Stomach (tissue), 19 donors: ENCODE measurements at places on chromosomes 1 and 21. TPM values are rescaled to one million over a fixed set of nuclear protein-coding genes. Genes with fewer than 3 reads are reported as not detected.

The SPRR1A gene
- not detected for polyA plus RNA-seq

The AXDND1 gene
- polyA plus RNA-seq = 8.1 TPM

The KLF17 gene
- not detected for polyA plus RNA-seq

The WNT9A gene
- 1.1 TPM for polyA plus RNA-seq

The SLC9C2 gene
- not detected for polyA plus RNA-seq

DNA sequence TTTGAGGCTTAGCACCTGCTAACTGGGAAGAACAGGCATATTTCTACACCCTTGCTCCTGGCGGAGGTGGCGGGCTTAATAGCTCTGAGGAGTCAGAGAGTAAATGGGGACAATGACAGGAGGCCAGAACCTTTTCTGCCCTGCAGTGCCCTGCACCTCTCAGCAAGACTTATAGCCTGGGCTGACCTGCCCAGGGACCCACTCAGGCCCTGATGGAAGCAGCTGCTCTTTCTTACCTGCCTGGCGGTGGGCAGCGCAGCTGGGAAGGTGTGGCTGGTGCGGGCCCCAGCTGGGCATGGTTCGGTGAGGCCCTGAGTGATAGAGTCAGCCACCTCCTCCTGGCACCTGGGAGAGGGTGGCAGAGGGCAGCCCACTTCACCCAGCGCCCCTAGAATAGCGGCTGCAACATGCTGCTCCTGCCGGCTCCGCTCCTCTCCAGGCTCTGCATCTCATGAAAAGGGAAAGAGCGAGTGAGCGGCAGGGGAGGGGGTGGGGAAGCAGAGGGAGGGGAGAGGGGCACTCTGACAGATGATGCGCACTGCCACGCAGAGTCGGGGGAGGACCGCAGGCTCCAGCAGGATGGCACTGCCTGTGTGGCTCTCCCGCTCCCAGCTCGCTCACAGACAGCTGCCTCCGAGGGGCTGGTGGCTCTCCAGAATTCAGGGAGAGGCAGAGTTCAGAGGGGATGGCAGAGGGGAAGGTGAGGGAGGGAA lies at the start of gene RGS8:
Gene RGS8, minus strand, starts transcription at position 472 of the 713 bp plus-strand sequence. CDS start 14,938 bp downstream, outside the sequence.
- no peak for DNase-seq

GRCh38 chr1:215287362-215287761 lies 204.8 kb downstream of the KCNK2 start:
- DNase-seq = no peak

GRCh38 chr1:245645894-245646293 lies 491.1 kb downstream of the KIF26B start:
- no peak for DNase-seq

GRCh38 chr1:241171991-241172390 lies 185.0 kb downstream of the RGS7 start:
- peak; percentile 14 for DNase-seq

- DNase-seq = peak; percentile 91
Observed at GRCh38 chr1:1430114-1430982, 5.1 kb upstream of the VWA1 start.

DNA sequence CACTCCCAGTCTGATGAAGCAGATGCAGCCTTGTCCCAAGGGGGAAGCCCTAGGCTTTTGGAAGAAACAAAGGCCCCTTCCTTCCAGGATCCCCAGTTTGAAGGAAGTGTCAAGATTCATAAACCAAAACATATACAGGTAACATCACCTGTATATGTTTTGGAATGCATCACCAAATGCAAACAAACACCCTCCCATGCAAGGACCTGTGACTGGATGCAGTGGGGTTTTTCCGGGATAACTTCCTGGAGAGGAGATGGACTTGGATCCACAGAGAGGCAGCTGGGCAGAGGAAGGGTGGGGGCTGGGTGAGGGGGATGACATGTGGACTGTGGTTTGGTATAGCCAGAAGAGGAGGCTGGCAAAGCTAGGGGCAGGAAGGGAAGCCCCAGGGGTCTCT lies 1.5 kb upstream of the PLA2G2F start:
- no peak for DNase-seq

DNA sequence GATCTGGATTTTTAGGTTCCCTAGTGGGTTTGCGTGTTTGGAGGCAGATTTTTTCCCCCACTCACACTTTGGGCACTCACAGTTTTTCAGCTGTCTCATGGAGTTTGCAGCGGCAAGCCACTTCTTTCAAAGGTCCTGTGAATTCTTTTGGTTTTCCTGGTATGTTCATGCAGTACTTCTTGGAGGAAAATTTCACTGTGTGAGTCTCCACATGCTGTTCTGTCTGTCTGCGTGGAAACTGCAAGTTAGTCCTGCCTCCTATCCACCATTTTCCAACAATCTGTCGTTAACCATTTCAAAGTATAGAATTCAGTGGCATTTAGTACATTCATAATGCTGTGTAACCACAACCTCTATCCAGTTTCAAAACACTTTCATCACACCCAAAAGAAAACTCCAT lies 793 bp upstream of the FMO1 start:
- DNase-seq = no peak

DNA sequence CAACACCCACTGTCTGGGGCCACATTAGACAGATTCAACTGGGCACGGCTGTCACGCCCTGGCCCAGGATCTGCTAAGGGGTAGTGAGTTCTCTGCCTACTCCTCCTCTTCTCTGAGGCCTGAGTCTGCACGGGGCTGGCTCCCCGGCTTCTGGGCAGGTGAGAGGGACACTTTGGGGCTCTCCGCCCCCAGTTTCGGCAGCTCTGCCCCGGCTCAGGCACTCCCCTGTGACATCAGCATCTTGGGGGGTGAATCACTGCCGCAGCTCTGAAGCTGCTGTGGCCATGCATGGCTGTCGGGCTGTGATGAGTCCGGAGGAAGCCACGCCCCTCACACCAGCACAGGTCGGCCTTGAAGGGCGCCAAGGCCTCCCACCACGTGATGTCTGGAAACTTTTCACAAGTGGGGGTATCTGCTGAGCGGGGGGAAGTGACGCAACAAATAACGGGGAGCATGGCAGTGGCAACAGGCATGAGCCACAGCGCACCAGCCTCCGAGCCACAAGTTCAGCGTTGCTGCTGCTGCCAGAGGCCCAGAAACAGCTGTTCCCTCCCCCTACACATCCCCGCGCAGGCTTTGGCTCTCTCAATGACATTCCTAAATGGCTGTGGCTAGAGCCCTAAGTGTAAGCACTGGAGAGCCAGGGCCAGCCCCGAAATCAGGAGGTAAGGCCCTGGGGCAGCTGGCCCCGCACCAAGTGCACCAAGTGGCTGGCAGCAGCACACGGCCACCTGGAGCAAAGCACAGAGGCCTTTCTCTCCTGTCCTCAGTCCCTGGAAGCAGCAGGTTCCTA lies 26.3 kb downstream of the ZBTB17 start:
- peak; percentile 90 for DNase-seq

DNA sequence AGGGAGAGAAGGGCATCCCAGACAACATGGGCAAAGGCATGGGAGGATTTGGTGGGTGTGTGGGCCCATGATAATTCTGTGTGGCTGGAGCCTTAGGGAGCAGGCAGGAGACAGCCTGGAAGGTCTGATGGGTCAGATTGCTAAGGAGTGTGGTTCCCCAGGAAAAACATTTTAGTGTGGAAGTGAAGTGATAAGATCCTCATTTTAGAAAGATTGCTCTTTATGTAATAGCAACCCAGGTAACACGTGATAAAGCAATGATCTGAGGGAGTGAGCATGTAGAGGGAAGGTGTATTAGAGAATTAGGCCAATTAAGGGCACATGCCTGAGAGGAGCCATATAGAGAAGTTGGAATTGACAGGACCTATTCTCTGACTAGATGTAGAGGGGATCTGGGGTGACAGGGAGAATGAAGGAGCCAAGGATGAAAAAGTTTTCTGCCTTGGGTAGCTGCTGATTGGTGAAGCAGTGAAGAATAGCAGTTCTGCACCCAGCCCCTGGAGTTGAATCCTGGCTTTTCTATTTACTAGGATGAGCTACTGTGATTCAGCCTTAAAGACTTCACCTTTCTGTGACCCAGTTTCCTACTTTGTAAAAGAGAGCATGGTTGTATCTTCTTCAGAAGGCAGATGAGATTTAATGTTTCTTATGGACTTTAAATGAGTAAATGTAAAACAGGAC lies 18.7 kb upstream of the SLAMF6 start:
- DNase-seq = no peak

GRCh38 chr1:157247005-157247763 lies 109.0 kb upstream of the ETV3 start:
- DNase-seq = no peak

- DNase-seq = no peak
Observed at GRCh38 chr1:96643519-96643918, 78.1 kb upstream of the PTBP2 start.

- no peak for DNase-seq
Observed at GRCh38 chr1:234512451-234512861, 33.5 kb upstream of the TARBP1 start.

DNA sequence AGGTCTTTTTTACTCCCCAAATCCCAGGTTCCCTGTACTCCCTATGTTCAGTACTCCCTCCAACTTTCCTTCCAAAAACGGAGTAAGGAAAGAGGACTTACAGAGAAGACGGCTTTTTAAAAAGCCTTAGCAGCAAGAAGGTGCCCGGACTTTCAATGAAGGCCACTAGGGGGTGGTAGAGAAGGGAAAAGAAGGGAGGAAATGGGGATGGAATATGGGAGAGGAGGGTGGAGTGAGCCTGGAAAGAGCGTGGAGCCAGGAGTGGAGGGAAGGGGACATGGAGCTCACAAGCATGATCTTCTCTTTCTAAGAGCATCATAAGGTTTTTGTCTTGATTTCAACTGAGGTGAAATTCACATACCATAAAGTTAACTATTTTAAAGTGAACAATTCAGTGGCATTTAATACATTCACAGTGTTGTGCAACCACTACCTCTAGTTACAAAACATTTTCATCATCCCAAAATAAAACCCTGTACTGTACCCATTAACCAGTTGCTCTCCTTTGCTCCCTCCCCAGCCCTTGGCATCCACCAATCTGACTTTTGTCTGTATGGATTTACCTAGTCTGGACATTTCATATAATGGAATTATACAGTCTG lies 129.9 kb downstream of the ZNF281 start:
- DNase-seq = peak; percentile 68

- DNase-seq = no peak
Observed at GRCh38 chr1:67683766-67684525, 1.1 kb upstream of the GADD45A start.

DNA sequence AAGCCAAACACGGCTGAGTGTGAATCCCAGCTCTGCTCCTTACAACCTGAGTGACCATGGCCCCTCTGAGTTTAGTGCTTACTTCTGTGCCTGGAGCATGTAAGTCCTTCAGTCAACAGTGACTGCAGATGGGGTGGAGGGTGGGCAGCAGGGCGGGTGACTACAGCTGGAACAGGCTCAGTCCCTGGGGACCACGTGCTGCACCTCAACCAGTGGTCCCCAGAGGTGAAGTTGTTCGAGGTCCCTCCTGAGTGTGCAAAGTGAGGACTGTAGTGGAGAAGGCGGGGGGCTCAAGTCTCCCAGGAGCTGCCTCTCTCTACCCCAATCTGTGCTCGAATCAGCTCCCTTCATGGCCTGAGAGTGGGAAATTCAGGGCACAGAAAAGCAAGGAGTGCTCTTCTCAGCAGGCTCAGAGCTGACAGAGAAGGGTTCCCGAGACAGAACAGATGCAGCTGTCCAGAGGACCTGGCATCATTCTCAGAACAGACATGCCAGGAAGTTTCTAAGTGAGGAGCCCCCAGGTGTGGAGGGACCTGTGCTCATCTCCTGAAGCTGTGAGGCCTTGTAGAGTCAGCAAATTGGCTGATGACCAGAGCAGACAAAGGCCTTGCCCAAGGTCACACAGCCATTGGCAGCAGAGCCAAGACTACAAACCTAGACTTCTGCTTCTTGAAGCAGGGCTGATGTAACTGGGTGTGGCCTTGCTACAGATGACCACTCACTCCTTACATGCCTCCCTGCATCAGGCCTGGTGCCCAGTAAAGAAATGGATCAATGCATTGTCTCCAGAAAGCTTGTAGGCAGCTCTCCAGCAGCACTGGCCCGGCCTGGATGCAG lies 61.7 kb upstream of the EDN2 start:
- DNase-seq = no peak

DNA sequence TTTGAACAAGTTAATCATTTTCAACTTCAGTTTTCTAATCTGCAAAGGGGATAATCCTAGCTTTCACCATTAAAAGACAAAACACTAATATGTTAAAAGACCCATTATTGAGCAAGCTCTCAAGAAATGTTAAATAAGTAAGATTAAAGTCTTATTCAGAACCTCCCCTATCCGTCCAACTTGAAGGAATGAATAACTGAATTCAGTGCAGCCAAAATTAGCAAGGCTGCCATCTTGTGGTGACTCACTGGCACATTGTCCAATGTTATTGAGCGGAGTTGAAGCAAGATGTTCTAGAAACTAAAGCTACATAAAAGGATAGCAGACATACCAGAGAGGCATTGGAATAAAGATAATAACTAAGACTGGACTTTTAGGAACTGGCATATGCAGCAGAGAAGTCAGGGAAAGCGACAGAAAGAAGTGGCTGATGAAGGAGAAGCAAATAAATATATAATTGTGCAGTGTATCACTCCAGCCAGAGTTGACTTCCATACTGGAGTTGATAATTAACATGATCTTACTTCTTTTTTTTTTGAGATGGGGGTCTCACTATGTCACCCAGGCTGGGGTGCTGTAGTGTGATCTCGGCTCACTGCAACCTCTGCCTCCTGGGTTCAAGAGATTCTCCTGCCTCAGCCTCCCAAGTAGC lies 8.2 kb upstream of the CAP1 start:
- peak; percentile 66 for DNase-seq

- no peak for DNase-seq
Observed at GRCh38 chr1:156259805-156260204, 11.9 kb upstream of the PAQR6 start.

- no peak for DNase-seq
Observed at GRCh38 chr1:150024156-150024555, 13.6 kb upstream of the OTUD7B start.

DNA sequence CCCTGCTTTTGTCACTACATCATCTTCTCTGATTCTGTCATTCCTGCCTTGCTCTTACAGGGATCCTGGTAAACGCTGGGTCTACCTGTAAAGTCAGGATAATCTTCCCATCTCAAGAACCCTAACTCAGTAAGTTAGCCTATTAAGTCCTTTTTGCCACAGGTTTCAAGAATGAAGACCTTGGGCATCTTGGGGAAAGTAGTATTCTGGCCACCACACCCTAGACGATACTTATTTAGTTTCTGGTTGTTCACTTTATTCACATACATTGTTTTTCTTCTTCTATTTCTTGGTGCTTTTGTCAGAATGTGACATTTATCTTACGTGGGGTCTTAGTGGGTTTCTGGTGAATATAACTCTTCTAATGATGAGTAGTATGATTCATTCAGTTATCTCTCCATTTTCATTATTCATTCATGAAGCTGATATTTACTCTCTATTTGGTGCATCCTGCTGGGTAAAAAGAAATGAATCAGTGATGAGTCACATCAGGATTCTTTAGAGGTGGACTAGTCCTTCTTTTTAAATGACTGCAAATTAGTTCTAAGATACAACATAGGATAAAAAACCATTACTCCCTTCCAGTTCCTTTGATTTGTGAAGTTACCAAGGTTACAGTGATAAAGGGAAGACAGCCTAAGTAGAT lies 514.4 kb upstream of the B3GALT2 start:
- no peak for DNase-seq
